Hepatocyte (in vitro differentiated cells): ENCODE measurements at places on chromosomes 16 and 17.

- no peak for DNase-seq
Observed at GRCh38 chr16:88387180-88387765, 4.5 kb downstream of the ZNF469 start.

DNA sequence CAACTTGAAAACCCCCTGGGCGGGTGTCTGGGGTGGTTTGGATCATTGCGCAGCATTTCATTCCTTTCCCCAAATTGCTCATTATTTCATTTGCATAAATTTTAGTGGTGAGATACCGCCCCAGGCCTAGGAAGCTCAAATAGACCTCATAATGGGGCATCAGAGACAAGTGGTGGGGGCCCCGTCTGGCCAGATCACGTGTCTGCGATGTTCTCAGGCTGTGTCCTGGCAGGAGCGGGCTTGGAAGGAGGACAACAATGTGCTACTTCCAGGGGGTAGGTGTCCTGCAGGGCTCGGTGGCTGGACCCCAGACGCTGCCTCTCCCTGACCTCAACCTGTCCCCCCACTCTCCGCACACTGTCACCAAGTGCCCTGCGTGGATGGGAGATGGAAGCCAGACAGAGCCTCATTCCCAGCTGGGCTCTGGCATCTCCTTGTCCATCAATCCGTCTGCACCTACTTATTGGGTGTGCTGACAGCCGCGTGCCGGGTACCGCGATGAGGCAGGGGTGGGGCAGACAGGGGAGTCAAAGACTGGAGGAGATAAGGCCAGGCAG is 116.9 kb downstream of the NTN1 start:
- DNase-seq, result no peak

DNA sequence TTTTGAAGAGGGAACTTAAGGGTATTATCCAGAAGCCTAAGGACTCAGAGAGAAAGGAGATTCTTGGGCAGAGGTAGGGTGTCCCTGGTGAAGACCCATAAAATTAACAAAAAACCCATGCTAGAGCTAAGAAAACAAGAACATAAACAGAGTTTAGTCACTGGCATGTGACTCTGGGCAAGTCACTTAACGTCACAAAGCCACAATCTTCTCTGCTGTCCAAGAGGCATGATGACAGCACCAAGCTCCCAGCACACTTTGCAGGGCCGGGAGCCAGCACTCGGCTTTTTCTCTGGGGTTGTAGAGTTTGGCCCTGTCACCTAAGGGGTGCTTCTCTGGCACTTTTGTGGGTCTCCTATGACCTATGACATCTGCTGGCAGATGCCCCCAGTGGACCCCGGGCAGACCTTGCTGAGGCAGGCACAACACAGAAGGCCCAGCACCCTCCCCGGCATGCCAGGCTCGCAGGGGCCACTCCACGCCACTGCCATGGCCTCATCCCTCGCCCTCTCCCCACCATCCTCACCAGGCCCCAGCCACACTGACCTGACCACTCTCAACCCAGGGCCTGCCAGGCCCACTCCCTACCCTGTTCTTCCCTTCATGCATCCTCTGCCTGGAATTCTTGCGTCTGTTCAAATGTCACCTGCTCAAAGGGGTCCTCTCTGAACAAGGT is 69.8 kb downstream of the DYNLRB2 start:
- no peak for DNase-seq

- peak; percentile 65 for DNase-seq
Observed at GRCh38 chr17:33725675-33726271, 432.7 kb upstream of the ASIC2 start.

- DNase-seq, result no peak
Observed at GRCh38 chr17:60311186-60311585, 80.7 kb downstream of the USP32 start.

GRCh38 chr17:48470388-48471034 is 40.5 kb upstream of the SKAP1 start:
- DNase-seq, result no peak

DNA sequence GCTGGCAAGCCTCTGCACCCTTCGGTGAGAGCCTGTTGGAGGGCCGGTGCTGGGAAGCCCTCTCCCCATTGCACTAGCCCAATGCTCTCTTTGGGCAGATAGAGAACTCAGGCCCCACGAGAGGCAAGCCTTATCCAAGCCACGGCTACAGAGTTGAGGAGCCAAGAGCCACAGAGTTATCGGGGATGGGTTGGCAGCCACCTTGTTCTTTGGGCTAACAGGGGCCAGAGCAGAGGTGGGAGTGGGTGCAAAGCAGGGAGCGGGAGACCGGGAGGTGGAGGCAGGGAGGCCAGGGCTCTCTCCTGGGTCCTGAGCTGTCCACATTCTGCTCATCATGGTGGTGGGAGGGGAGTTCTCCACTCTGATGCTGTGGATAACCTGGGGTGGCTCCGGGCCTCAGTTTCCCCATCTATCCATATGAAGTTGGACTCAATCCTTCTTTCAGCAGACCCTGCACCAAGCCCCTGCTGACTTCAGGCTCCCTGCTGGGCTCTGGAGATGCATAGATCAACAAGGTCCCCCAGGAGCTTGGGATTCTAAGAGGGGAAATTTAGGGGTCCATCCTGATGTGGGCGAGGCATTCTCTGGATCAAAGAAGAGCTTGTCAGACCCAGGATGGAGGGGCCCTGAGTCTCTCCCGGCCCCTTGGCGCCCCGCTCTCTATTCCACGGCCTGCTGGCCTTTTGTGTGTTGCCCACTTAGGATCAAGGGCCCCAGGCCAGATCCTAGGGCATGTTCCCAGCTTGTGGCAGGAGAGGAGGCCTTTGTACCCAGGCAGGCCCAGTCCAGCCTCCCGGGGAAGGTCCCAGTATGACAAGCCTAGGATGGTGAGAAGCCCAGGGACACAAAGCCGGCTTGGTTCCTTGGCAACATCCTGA is 557 bp upstream of the CX3CL1 start:
- DNase-seq, result no peak

DNA sequence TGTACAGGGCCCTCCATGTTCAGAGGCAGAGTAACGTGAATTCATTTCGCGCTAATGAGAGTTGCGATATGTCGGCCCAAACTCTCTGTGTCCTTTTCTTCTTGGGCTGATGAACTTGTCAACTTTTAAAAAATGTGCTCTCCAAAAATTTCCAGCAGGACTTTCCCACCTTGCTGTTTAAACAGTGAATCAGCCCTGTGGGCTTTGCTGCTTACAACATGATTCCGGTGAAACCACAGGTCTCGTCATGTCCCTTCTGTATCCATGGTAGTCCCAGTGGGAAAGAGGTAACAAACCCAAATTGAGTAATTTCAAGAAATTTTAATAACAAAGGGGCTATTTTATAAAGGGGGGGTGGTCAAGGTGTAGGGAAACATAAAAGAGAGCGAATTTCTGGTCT is 612.9 kb downstream of the MAF start:
- DNase-seq, result no peak

DNA sequence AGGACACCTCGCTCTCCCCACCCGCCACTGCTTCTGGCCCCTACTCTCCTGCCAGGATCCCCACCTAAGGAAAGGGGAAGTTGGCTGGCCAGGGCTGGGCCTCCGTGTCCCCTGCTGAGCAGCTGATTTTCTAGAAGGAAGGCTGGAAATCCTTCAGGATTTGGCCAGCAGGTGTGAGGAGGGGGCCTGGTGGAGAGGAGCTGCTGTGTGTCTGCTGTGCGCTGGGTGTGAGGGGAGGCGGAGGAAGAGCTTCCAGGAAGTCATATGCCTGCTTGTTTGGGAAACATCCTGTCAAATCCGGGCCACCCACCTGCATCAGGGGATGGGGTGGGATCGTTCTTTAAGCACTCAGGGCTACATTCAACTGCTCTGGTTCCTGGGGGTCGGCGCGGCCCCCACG is 28.6 kb downstream of the TPSG1 start:
- DNase-seq, result no peak

DNA sequence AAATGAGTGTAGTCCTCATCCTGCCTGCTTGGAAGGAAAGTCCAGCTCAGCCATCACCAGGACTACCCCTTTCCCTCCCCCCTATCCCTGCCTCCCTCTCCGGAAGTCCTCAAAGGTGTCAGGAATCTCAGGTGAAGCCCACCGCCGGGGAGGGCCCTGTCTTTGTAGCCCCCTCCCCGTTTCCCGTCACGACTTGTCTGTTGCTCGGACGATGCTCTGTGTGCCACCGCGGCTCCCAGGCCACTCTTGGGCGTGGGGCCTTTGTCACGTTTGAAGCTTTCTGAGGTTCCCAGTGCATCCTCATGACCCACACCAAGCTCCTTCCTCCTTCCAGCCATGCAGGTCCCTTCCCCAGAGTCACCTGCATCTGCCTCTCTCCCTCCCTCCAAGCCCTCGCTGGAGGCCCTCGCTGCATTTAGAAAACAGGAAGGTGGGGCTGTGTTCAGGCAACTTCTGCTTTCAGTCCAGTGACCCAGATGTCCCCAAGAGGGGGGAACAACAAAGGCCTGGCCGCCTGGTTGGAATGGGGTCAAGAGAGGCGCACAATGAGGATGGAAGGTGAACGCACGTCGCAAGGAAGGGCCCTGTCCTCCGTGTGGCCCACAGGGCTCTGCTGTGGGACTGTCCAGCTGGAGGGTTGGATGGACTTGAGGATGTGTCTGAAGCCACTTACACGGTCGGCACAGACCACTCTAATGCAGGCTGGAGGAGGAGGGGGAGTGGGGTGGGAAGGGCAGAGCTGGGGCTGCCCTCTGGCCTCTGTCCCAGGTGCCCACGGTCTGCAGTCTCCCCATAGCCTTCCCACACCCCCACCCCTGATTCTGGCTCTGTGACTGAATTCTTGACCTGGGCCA is 59.9 kb downstream of the OR1D5 start:
- no peak for DNase-seq

DNA sequence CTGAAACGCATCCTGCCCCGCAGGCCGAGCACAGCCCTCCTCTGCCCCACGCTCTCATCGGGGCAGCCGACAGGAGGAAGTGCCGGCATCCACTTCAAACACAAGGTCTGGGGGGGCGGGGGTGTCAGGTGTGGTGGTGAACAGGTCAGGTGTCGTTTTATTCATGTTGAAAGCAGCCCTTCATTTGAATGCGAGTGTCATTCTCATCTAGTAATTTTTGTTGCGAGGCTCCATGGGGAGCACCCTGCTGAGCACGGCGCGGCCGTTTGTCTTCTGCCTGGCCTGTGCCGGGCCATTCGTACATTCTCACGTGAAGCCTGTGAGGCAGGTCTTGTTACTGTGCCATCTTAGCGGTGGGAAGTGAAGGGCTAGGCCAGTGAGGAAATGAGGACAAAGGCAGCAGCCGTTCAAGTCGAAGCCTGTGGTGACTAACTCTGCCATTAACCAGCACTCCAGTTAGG is 1.9 kb downstream of the ACSF3 start:
- no peak for DNase-seq

DNA sequence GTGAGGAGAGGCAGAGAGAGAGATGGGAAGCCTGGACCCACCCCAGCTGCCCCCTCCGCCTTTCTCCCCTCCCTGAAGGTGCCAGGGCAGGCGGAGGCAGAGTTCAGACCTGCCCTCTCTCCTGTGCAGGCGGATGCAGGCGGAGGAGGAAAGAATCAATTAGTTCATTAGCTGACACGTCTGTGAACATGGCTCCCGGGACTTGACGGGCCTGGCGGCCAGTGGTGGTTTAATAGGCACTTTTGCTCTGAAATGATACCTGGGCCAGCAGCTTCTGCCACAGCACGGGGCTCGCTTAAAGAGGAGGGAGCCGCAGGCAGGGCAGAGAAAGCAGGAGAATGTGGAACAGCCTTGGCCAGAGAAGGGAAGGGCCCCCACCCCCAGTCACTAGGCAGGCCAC is 98.1 kb downstream of the SDK2 start:
- no peak for DNase-seq

- DNase-seq, result no peak
Observed at GRCh38 chr17:43444223-43445008, 39.4 kb upstream of the DHX8 start.

DNA sequence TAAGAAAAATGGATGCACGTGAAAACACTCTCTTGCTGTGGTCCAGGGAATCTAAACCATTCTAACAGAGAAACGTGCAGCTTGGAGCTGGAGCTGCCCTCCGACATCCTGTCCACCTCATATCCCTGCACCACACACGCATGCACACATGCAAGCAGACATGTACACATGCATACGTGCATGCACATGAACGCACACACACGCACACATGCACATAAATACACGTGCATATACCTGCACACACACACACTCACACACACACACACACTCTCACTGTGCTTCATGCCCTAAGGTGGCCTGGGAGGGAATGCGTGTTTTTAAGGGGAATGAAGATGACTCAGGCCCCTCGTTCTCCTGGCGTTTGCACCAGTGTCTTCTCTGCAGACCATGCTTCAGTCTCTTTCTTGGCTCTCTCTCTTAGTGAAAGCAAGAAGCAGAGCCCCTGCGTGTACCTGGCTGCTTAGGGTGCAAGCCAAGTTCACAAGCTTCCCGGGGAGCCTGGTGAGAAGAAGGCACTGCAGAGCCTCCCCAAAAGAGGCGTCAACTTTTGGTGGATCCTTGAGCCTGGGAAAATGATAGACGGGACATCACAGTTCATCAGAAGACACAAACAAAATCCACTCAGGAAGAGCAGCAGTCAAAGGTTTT is 72.8 kb downstream of the GOSR1 start:
- DNase-seq, result no peak

DNA sequence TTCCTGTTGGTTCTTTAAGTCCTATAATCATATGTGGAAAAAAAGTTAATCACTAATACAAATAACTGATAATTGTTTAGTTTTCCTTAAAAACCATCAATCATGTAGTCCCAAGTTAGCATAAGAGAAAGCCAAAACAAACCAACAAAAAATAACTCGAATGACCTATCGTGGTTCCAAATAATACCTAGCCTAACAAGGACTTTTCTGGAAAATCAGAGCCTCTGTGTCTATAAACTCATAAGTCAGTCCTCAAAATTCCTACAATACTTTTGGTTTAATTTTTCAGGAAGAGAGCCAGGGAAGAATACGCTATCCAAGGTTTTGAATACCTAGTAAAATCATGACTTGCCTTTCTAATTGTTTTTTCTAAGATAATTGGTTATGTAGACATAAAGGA is 975.3 kb upstream of the SOX9 start:
- DNase-seq, result no peak

DNA sequence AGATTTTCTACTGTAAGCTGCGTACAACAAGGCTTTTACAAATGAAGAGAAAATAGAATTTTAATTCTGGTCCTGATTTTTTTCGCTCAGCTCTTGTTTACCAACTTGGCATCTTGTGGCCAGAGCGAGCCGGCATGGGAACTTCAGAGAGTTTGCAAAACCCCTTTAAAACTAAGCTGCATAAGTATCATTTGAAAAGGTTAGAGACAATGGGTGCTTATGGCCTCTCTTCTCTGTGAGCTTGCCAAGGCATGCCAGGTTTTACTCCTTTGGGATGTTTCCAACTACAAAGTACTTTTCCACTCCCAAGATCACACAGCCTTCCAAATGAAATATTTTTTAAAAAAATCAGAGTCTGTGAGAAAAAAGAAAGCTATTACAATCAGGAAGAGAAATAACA is 62.4 kb upstream of the FA2H start:
- no peak for DNase-seq

DNA sequence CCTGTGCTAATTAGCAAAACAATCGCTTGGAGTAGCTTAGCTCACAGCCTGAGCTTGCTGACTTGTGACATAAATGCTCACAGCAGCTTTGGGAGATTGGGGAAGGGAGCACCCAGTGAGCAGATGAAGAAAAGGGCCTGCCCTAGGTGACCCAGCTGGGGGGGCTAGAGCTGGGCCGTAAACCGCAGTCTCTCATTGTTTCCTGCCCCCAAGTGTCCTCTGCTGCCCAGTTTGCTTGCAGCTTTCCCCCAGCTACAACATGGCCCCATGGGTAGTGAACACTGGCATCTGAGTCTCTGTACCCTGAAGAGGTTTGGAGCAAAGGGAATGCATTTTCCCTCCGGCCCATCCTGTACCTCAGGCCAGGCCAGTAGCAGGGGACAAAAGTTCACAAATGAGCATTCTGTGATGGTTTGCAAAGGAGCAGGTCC is 349.4 kb downstream of the SLC39A11 start:
- no peak for DNase-seq
